Common myeloid progenitor, CD34-positive (primary cell): ENCODE measurements at places on chromosomes 3 and 15.

DNA sequence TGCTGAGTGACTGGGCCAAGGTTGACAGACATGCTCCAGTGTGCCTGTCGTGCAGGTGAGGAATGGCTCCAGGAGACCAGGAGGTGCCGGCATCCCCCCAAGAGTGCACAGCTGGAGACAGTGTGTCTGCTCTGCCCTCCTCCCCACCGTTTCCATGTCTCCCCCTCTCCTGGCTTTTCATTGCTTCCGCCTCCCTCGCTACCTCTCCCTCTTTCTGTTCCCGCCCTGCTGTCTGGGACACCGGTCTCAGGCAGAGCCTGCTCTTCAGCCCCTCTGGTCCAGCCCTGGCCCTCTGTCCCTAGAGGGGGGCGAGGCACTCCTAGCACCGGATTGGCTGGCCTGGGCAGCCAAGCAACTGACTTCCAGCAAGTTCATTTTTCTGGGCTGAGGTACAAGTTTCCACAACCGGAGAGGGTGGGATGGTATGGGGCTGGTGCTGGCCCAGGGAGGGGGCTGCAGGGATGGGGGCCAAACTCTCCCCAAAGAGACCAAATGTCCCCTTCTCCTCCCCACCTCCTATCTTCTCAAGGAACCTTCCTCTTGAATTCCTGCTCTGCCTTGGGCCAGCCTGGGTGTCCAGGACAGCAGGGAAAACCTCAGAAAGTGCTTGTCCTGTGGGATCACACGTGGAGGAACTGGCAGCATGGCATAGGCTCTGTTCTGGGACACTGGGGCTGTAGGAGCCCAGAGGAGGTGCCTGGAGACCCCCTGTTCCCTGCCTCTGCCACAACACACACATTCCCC lies 32.6 kb downstream of the PRKCD start:
- no peak for DNase-seq

- DNase-seq: no peak
Observed at GRCh38 chr15:41125931-41126642, 10.0 kb upstream of the INO80 start.

GRCh38 chr3:182420741-182421140 lies 372.6 kb upstream of the ATP11B start:
- DNase-seq: no peak

GRCh38 chr15:57477736-57478522 lies 101.6 kb downstream of the CGNL1 start:
- DNase-seq: no peak

GRCh38 chr3:47315069-47315647 lies 32.4 kb downstream of the KLHL18 start:
- DNase-seq: no peak

- DNase-seq: no peak
Observed at GRCh38 chr15:92468991-92469390, 75.3 kb downstream of the ST8SIA2 start.

DNA sequence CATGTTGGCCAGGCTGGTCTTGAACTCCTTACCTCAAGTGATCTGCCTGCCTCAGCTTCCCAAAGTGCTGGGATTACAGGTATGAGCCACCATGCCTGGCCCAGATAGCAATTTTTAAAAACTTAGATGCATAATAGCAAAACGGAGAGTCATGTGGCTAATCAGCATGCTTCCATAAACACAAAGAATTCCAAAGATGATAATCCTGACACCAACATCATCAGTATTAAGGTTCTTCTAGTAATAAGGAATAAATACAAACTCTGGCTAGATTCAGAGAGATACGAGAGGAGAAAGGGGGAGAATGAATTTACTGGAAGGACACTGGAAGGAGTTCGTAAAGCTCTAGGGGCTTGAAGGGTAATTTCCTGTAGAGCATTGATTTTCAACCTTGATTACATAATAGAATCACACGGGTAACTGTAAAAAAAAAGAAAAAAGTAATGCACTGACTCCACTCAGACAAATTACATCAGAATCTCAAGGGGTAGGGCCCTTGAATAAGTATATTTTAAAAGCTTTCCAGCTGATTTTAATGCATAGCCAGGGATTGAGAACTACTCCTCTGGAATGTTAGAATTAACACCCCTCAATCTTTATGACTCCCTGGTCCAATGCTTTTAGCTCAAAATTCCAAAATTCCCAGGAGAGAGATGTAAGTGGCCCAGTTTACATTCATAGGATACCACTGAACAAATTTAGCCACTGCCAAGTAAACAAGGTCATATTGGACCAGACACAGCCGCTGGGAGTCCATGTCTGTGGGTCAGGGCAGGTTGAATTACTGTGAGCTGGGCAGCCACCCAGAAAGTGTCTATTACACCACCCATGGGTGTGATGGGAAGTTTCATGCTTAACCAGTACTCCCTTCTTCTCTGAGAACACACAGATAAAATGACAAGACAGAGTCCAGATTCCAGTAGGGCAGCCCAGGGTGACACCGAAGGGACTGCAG lies 243.9 kb downstream of the TBL1XR1 start:
- DNase-seq: no peak

DNA sequence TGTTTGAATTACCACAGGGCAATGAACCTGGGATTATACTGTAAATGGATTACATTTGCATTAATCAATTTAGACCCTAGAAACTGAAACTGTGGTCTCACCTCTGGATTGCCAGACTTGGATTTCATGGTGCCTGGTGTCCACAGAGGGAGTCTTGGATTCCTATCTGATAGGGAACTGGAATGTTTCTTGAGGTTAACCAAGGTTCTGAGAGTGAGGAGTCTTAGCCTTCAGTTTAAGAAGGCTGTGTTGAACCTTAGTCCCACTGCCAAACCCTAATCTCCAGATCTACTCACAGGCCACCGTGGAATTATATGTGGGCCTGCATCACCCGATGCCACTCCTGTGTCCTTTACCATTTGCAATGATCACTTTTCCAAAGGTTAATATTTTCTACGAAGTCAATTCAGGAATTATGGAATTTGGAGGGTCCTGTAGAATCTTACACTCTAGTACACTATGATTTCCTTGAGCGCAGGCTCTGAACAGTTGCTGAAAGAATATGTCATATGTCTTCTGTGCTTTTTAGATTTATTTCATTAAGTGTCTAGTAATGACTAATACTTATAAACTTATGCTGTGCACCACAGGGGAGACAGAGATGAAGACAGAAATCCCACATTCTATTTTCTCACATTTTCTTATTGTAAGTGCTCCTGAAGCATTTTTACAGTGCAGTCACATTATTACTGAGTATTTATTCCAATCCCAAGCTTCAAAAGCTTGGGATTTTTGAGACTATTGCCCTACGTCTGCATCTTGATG lies 87.9 kb downstream of the EFL1 start:
- no peak for DNase-seq

- no peak for DNase-seq
Observed at GRCh38 chr15:75368689-75369239, 357 bp upstream of the MAN2C1 start.

GRCh38 chr3:187027531-187028278 lies 97.4 kb downstream of the ST6GAL1 start:
- DNase-seq: no peak

DNA sequence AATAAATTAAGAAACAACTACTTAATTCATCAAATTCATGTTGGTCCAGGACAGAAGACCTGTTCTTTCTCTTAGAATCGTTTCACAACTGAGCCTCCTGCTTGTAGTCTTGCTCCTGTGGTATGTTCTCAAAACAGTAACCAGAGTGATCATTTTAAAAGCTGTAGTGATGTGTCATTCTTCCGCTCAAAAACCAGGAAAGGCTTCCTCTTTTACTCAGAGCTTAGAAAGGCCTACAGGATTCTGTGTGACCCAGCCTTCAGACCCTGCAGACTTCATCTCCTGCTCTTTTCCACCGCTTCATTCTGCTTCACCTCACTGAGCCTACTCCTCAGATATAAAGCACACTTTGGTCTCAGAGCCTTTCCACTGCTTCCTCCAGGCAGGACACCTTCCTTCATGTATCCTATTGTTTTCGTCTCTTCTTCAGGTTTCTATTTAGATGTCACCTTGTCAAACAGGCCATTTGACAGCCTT lies 22.7 kb downstream of the ST6GAL1 start:
- peak; percentile 62 for DNase-seq

DNA sequence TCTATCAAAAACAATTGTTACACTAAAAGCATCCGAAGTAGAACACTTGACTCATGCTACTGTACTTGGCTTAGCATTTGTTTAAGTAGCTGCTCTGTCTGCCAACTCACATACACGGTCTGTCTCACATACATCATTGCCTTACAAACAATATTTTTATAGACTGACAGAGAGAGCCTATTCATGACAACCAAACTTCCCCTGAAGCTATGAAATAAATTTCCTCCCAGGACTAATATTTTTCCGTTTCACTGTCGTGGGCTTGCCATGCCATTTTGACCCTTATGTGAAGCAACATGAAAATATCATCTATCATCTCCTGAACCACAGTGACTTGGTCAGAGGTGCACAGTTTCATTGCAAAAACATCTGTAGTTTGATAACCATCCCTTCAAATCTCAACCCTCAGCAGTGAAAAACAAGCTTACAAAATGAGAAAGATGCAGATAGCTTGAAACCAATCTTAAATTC lies 66.5 kb upstream of the PYGO1 start:
- no peak for DNase-seq

DNA sequence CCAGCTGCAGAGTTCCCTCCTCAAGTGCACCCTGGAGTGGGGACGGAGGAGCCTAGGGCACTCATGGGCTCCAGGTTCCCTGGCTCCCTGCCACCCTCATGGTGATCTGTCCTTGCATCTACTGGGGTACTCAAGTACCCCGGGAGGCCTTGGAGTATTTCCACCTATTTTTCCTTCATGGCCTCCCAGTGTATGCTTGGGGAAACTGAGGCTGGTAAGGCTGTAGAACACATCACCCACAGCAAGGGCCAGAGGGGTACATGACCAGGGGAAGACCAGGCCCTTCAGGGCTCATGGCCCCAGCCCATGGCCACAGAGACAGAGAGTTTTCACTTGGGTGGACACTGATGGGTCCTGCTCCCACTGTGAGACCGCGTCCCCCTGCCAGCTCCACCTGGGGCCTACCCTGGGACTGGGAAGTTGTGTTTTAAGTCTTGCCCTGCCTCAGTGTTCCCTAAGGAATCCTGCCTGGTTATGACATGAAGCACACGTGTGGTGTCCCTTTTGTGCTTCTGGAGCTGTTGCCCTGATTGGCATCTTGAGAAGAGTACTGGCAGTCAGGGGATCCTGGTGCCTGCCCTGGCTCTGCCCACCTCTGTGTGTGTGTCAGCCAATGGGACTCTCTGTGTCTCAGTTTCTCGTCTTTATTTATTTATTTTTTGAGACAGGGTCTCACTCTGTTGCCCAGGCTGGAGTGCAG lies 132.8 kb downstream of the TJP1 start:
- DNase-seq: no peak

GRCh38 chr3:127674790-127675189 lies 2.0 kb downstream of the ABTB1 start:
- no peak for DNase-seq

GRCh38 chr15:61819386-61819785 lies 240.9 kb downstream of the VPS13C start:
- no peak for DNase-seq

DNA sequence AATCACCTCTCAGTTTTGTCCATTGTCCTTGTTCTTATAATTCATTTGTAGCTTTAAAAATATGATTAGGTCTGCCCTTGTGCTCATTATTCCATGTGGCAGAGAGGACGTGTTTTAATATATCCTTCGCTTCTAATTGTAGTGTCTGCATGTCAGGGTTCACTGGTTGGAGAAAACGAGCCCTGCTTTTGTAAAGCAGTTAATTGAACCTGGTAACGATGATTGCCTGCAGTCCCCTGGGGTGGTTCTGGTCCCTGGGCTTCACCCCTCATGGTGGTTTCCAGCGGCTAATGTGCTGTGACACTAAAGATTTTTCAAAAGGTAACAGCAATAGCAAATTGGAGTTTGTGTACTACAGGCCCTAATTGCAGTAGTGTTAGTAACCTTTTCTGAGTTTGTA lies 299.6 kb downstream of the CACNA2D3 start:
- no peak for DNase-seq

DNA sequence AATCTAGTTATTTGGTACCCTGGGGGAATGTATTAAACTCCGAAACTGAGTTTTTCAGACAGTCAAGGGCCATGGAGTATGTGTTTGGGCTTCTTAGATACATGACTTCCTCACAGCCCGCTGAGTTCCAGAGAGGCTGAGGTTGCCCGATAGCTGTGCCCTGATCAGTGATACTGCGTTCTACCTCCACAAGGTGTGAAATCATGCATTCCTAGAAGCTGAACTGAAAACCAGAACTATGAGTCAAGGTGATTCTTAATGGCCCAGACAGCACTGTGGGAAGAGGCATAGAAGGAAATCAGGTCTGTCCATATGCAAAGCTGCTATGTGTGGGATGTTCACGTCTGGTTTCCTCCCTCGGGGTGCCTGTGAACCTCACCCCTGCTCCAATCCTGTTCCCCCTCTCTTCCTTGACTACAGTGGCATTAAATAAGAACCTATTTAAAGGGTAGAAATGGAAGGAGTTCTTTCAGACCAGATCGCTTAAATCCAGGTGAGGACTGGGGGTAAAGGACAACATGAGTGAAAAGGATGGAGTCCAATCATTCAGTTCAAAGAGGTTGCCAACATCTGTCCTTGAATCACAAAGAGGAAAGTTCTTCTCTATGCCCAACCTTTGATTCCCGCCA lies 74.3 kb downstream of the MYO1E start:
- no peak for DNase-seq

- DNase-seq: no peak
Observed at GRCh38 chr3:156547637-156548036, 7.3 kb downstream of the SSR3 start.

- no peak for DNase-seq
Observed at GRCh38 chr3:71690341-71690841, 34.8 kb downstream of the EIF4E3 start.

GRCh38 chr3:39279745-39280517 lies at the start of gene CX3CR1:
Gene CX3CR1 (minus strand): TSS chr3:39280036. CDS start chr3:39266509, 13,527 bp downstream.
- DNase-seq: no peak

DNA sequence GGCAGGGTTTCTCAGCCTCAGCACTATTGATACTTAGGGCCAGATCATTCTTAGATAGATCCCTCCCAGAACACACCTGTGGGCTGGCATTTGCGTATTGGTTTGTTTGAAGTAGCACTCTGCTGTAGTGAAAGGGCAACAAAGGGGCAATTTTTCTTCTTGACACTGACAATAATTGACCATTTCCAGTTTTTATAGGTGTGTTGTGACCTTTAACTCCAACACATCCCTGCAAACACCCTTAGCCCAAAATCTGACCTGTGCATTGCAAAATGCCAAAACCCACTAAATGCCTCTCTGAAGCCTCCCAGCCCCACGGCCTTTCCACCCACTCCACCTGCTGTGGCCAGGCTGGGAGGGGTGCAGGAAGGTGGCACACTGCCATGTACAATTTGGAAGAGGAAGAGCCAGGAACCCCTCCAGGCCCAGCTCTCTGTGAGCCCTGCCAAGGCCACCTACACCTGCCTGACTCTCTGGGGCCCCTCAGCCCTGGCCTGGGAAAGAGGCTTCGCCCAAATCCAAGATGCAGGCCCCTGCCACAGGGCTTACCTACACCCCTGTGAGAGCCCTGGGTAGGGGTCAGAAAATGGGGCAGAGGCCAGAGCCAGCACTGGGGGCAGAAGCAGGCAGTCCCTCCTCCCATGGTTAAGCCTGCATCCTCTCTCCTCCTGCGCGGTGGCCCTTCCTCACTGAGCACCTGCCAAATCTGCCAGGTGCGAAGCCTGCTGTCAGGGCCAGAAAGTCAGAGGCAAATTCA lies 9.6 kb upstream of the CYP11A1 start:
- no peak for DNase-seq

GRCh38 chr3:44222337-44222736 lies 19.3 kb upstream of the TOPAZ1 start:
- DNase-seq: no peak

- DNase-seq: no peak
Observed at GRCh38 chr3:125232401-125232800, 19.9 kb upstream of the SLC12A8 start.
